ENCODE measurements at places on chromosomes 11 and 22. TPM values are rescaled to one million over a fixed set of nuclear protein-coding genes. Genes with fewer than 3 reads are reported as not detected.

ZFP91 gene
- total RNA-seq: 57.8 TPM

PARVG gene
- total RNA-seq: not detected

SPA17 gene
- total RNA-seq: 5.2 TPM

TNNT3 gene
- total RNA-seq: not detected

SLC22A8 gene
- total RNA-seq: not detected

TMEM225 gene
- total RNA-seq: not detected

DGCR8 gene
- total RNA-seq: 39.1 TPM

SMTNL1 gene
- not detected for total RNA-seq

LRP5 gene
- 62.8 TPM for total RNA-seq

MS4A3 gene
- total RNA-seq: not detected

CDPF1 gene
- total RNA-seq: 17.0 TPM

GLYAT gene
- not detected for total RNA-seq

BIRC3 gene
- 1.8 TPM for total RNA-seq

C11orf91 gene
- not detected for total RNA-seq

CCDC86 gene
- total RNA-seq: 13.8 TPM

SMIM35 gene
- not detected for total RNA-seq

MPZL3 gene
- total RNA-seq: 0.97 TPM

AGBL2 gene
- total RNA-seq: 1.3 TPM

PLCB3 gene
- total RNA-seq: 60.6 TPM

ABCG4 gene
- total RNA-seq: 0.12 TPM

HIC2 gene
- 6.2 TPM for total RNA-seq

RTN4RL2 gene
- 0.49 TPM for total RNA-seq

KCTD14 gene
- 6.0 TPM for total RNA-seq

OVCH2 gene
- not detected for total RNA-seq

PCF11 gene
- 55.5 TPM for total RNA-seq

OR51E2 gene
- not detected for total RNA-seq

MS4A4A gene
- not detected for total RNA-seq

CNIH2 gene
- 0.16 TPM for total RNA-seq

DEUP1 gene
- total RNA-seq: under 0.01 TPM

SYNGR1 gene
- 12.2 TPM for total RNA-seq

SLC22A12 gene
- total RNA-seq: not detected

MS4A6E gene
- not detected for total RNA-seq

CABP7 gene
- total RNA-seq: not detected

MN1 gene
- total RNA-seq: 6.2 TPM

FGF3 gene
- total RNA-seq: not detected

TUBA8 gene
- 1.5 TPM for total RNA-seq

SLC15A3 gene
- total RNA-seq: 27.3 TPM

KDM4D gene
- 0.49 TPM for total RNA-seq

SERPING1 gene
- total RNA-seq: 24.5 TPM

NRIP3 gene
- 14.7 TPM for total RNA-seq

OR8D4 gene
- not detected for total RNA-seq

Measured in hair follicle dermal papilla cell (primary cell).